Naive thymus-derived CD4-positive, alpha-beta T cell (primary cell): ENCODE measurements at places on chromosomes 16 and 17.

DNA sequence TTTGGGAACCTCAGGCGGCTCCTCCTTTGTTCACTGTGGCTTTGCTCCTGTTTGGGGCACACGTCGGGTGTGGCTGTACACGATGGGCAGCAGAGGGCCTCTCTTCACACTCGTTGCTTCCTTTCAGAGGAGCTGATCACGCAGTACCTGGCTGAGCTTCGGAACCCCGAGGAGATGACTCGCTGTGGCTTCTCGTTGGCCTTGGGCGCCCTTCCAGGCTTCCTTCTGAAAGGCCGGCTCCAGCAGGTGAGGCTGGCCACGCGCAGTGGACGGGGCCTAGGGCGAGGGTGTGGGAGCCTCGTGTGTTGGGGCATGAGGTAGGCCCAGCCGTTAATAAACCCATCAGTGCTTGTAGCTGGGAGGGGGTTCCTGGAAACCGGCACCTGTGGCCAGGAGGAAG is 85.0 kb upstream of the ZNF750 start:
- no peak overlapping the region for H3K4me3 ChIP-seq
- no peaks in the 10 kb centered on the region for H3K27me3 ChIP-seq
- no peak overlapping the region for H3K27ac ChIP-seq

GRCh38 chr17:10777131-10777807 is 26.6 kb downstream of the TMEM238L start:
- H3K4me3 ChIP-seq = no peak overlapping the region
- no peak for DNase-seq
- no peak overlapping the region for H3K27ac ChIP-seq
- H3K36me3 ChIP-seq = no peaks in the 10 kb centered on the region
- no peaks in the 10 kb centered on the region for H3K4me1 ChIP-seq

GRCh38 chr16:12377497-12377896 is 401.0 kb downstream of the SNX29 start:
- no peaks in the 10 kb centered on the region for H3K27me3 ChIP-seq
- DNase-seq = no peak
- H3K4me1 ChIP-seq = peaks cover 4% of the 10 kb centered on the region
- H3K36me3 ChIP-seq = no peaks in the 10 kb centered on the region

DNA sequence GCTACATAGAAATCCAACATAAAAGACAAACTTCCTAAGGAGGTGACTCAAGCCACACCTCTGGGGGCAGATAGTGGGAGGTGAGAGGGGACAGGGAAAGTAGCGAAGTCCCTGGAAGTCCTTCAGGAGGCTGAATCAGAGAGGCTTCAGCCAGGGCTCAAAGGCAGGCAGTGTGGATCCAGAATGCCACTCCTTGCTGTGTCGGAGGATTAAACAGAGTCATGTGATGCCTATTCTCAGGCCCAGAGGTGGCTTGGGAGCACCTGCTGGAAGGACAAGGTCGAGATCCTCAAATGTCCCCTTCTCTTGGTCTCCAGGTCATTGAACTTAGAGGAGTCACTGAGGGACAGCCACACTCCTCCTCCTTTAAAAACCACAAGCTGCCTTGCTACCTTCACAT is 391.1 kb downstream of the SOX9 start:
- H3K27ac ChIP-seq = no peak overlapping the region
- H3K27me3 ChIP-seq = no peaks in the 10 kb centered on the region
- DNase-seq = no peak
- no peaks in the 10 kb centered on the region for H3K4me1 ChIP-seq

DNA sequence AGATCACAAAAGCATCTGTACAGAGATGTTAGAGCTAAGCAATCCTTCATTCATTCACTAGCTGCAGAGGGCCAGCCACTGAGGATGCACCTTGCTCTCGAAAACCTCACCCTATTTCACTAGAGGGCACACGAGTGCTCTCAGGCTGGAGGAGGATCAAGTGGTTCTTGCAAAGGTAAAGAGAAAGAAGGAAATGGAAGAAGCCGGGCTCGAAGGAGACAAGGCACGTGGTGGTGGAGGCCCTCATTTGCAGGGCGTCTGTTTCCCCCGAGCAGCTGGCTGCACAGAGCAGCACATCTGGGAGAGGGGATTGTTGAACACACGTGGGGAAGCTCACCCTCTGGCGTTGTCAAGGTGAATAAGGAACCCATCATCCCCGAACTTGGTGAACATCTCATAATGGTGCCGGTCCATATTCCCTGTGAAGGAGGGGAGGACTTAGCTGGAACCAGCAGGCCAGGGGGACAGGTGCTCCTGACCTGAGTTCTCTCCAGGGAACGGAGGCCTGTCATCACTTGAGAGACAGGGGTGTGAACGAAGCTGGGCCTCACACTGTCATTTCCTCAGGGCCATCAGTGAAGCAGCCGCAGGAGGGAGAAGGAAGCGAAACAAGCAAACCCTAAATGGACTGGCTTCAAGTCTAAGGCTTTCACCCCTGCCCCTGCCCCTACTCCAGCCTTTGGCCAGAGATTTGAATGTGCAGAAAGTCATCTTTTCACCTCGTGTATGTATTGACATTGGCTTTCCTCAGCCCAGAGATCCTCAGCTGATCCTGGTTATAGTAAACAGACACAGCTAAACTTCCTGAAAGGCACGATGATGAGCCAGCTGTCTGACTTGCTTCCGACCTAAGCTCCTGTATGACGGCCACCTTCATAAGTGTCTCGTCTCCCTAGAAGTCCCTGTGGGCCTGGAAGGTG is 27.6 kb downstream of the PRKAR1A start:
- H3K36me3 ChIP-seq = peaks cover 4% of the 10 kb centered on the region
- no peaks in the 10 kb centered on the region for H3K27me3 ChIP-seq
- H3K27ac ChIP-seq = no peak overlapping the region
- no peaks in the 10 kb centered on the region for H3K4me1 ChIP-seq
- DNase-seq = no peak

- H3K27ac ChIP-seq = no peak overlapping the region
- no peaks in the 10 kb centered on the region for H3K36me3 ChIP-seq
- no peak overlapping the region for H3K4me3 ChIP-seq
- no peaks in the 10 kb centered on the region for H3K27me3 ChIP-seq
- no peak for DNase-seq
Measured at GRCh38 chr17:70317421-70317820, 148.1 kb downstream of the KCNJ2 start.
